ENCODE measurements at places on chromosomes 12 and 14. TPM values are rescaled to one million over a fixed set of nuclear protein-coding genes. Genes with fewer than 3 reads are reported as not detected.

CRIP1 gene
- 204 TPM for total RNA-seq

STRN3 gene
- total RNA-seq: 49.2 TPM

HNF1A gene
- not detected for total RNA-seq

JAG2 gene
- total RNA-seq: 16.5 TPM

GAS2L3 gene
- total RNA-seq: 3.7 TPM

NAV3 gene
- total RNA-seq: 6.8 TPM

SMCO2 gene
- total RNA-seq: not detected

BAZ2A gene
- 48.8 TPM for total RNA-seq

DAD1 gene
- 122 TPM for total RNA-seq

NRXN3 gene
- 4.0 TPM for total RNA-seq

SLC25A47 gene
- total RNA-seq: not detected

ASB8 gene
- 59.5 TPM for total RNA-seq

GON7 gene
- 17.7 TPM for total RNA-seq

FOXJ2 gene
- 20.2 TPM for total RNA-seq

KRT79 gene
- not detected for total RNA-seq

FKBP4 gene
- total RNA-seq: 65.2 TPM

CHD8 gene
- 39.7 TPM for total RNA-seq

PLA2G1B gene
- total RNA-seq: not detected

HCAR2 gene
- not detected for total RNA-seq

WNT5B gene
- total RNA-seq: 1.7 TPM

PSMD9 gene
- 35.5 TPM for total RNA-seq

GPX2 gene
- total RNA-seq: not detected

SUDS3 gene
- total RNA-seq: 18.9 TPM

GMPR2 gene
- 45.4 TPM for total RNA-seq

CEP170B gene
- 10.4 TPM for total RNA-seq

DACT1 gene
- 10.3 TPM for total RNA-seq

IQSEC3 gene
- total RNA-seq: 1.3 TPM

DDX54 gene
- total RNA-seq: 36.1 TPM

SRRM4 gene
- total RNA-seq: 0.60 TPM

YAF2 gene
- total RNA-seq: 85.1 TPM

CCDC184 gene
- total RNA-seq: 0.71 TPM

P2RX2 gene
- not detected for total RNA-seq

MAP4K5 gene
- total RNA-seq: 21.7 TPM

AKAP3 gene
- total RNA-seq: 5.8 TPM

MYL2 gene
- total RNA-seq: 36.1 TPM

TMBIM4 gene
- 88.0 TPM for total RNA-seq

INHBC gene
- not detected for total RNA-seq

HOTAIR gene
- not detected for total RNA-seq

KCNA5 gene
- 119 TPM for total RNA-seq

Measured in right cardiac atrium (tissue), 5 donors.